ENCODE measurements at places on chromosomes 3 and 15.
A peak's percentile ranks its signal among the peaks of the same experiment; 100 is the strongest.

DNA sequence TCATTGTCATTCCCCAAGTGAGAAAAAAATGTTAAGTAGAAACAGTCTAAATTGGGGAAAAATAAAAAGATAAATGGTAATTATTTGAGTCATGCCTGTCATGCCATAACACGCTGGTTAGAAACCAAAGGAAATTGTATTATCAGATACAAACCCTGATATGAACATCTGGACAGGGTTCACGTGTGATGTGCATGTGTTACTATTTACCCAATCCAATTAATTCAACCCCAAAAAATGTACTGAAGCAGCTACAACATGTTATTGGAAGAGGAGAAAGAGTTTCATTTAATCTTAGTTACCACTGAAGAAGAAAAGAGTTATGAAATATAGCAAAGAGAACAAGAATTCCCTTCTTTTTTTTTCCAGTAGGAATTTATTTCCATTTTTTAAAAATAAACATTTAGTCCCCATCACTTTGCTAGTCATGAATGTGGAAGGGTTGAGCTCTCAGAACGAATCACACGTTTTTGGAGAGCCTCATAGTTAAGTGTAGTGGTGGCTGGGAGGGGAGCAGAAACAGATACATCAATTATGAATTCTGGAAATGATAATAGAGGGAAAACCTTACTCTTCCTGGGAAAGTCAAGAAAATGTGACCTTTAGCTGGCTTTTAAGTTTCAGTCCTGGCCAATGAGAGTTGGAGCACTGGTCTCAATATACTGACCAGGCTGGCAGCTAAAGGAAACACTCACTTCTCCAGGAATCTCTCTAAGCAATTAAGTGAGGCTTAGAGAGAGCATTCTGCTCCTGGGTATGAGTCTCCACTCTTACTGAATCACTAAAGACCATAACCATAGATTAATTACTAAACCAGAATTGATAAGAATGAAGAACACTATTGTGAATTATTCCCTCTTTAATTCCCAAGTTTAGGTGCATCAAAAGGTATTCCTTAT is 796.5 kb downstream of the GRM7 start:
- DNase-seq: no peak

GRCh38 chr3:120693439-120694171 is 11.6 kb upstream of the HGD start:
- DNase-seq: no peak

DNA sequence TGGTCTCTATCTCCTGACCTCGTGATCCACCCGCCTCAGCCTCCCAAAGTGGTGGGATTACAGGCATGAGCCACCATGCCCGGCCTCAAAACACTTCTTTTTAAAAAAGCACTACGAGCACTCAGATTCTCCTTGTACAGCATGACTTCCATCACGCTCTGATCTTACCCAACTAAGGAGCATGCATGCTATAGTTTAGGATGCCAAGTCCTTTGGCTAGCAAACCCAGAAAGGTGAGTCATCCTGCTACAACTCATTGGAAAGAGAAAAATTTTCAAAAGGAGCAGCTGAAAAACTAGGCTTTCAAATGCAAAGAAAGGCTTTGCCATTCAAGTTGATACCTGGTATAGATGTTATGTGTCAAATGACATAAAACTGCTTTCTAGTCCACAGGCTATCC is 70.3 kb upstream of the PRICKLE2 start:
- no peak for DNase-seq

- DNase-seq: peak; percentile 73
Measured at GRCh38 chr3:10702961-10703740, 112.9 kb upstream of the SLC6A11 start.

- peak; percentile 49 for DNase-seq
Measured at GRCh38 chr3:172836390-172836997, 86.0 kb downstream of the ECT2 start.

- DNase-seq: no peak
Measured at GRCh38 chr3:3951501-3951900, 152.3 kb downstream of the LRRN1 start.

DNA sequence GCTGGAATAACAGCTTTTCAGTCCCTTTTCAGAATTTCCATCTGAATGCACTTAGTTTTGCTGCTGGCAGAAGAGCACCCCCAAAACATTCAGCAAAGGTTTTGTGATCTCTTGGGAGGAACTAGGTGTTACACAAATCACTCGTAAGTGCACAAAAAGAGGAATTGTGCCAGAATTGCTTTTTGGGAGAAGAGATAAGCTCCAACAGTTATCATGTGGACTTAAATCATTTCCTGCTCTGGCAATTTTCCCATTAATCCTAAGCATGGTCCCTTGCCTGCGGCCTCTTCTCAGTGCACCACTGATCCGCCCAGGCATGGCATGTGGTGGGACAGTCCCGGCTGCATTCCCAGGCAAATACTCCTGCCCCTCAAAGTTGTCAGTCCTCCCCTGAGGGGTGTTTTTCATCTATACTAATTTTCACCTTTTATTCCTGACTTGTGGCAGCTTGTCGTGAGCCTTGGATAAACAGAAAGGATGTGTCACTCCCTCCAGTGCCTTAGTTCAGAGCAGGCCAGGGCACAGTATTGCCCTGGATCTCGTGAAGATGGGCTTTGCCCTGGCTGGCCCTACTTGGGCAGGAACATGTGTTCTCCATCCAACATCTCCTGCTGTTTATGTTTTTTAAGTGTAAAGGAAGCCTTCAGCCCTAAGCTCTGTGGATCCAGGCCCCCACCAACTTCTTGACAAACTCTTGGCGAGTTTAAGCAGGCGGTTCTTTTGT is 44.6 kb upstream of the VILL start:
- DNase-seq: no peak

DNA sequence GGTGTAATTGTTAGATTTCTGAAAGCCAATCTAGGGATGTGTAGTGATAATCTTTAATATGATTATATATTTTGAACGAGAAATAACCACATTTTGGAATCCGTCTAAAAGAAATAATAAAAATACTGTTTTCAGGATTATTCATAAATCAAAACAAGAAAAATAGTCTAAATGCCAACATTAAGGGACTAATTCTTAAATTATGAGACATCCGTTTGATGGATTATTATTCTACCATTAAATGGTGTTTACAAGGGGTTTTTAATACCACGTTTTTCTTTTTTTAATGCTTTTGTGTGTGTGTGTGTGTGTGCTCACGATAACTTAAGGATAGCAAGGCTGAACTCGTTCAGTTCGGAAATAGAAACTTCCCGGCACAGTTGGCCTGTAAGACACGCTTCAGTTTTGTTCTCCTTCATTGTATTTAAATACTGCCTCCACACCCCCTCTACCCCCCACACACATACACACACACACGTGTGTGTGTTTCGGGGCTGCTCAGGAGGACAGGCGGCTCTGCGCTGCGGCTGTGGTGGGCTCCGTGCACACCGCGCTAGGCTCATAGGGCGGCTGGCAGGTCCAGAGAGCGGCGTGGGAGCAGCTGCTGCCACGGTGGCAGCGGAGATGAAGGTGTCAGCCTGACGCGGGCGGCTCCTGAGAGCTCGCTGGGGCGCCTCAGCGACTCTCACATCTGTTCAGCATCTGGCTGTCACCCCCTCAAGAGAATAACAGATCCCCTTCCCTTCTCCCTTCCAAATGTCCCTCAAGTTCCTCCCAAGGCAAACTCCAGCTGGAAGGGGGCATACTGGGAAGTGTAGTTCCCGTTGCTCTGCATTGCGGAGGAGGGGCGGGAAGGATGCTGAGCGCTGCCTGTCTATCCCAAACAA is 23.0 kb upstream of the ANP32A start:
- DNase-seq: peak; percentile 45

DNA sequence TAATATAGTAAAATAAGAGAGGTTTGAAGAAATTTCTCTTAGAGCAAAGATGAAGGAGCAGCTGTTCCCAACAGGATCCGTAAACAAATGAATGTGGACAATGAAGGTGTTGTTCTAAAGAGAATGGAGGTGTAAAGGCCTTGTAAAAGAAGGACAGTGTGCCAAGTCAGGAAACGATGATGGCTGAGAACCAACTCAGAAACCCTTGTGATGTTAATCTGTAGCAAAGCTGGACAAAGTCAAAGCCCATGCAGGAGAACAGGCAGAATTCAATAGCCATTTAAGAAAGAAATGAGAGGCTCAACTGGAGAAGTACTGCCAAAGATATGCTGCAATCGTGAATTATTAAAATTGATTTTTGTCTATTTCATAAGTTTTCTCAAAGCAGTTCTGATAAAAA is 192.2 kb downstream of the MBNL1 start:
- no peak for DNase-seq

DNA sequence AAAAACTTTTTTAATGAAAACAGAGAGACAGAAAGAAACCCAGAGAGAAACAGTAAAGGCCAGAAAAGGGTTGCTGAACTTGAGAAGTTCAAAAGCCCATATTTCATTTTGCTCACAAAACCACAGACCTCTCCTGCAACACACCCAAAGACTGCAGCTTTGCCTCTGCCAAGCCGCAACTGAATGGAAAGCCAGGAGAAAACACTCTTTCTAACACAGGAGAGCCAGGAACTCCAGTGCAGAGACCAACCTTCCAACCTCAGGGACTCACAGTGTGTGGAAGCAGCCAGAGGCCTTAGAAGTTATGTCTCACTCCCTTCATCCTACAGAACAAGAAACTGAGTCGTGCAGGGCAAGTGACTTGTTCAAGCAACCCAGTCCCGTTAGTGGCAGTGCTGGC is 163.1 kb upstream of the HES1 start:
- no peak for DNase-seq

DNA sequence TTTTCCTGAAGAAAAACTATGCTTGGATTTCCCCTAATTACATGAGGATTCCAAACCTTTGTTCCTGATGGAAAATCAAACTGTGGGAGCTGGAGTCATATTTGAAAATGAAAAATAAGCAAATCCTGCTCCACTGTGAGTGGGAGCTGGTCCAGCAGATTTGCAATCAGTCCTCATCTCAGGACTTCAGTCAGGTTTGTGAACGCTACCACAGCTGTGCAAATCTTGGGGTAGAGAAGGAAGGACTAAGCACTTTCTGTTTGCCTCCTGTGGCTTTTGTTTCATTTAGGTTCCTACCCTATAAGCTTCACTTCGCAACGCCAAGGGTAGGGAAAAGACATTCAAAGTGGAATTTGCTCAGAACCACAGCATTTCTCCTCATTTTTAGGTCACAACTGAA is 238.2 kb downstream of the TUSC7 start:
- DNase-seq: no peak

DNA sequence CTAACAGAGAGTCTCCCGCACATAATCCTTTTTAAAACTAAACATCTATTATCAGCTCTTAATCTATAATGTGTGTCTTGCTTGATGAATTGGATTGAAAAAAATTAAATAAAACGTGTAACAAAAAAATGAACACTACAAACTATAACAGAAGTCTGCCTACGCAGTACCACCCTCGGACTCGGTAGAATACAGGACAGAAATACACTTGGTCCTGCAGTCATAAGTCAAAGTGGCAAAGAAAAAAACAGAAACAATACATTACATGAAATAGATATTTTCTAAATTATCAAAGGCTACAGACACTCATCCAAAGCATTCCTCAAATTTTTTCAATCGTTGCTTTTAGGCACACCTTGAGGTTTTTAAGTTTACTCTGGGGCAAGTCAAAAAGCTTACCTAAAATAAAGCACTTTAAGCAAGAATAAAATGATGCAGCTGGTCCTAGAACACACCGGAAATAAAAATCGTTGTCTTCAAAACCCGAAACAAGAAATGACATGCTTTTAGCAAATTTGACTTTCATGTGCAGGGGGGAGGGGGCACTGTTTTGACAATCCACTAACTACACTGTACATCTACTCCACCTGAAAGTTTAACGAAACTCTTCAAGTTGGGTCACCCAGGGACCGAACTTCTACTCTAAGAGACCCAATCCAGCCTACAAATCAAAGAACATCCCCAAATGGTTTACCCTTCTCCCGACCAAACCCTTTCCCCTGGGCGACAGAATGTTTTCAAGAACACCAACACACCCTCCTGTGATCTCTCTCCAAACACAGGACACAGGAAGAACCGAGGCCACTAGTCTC is 1.3 kb downstream of the ADAM10 start:
- DNase-seq: no peak

DNA sequence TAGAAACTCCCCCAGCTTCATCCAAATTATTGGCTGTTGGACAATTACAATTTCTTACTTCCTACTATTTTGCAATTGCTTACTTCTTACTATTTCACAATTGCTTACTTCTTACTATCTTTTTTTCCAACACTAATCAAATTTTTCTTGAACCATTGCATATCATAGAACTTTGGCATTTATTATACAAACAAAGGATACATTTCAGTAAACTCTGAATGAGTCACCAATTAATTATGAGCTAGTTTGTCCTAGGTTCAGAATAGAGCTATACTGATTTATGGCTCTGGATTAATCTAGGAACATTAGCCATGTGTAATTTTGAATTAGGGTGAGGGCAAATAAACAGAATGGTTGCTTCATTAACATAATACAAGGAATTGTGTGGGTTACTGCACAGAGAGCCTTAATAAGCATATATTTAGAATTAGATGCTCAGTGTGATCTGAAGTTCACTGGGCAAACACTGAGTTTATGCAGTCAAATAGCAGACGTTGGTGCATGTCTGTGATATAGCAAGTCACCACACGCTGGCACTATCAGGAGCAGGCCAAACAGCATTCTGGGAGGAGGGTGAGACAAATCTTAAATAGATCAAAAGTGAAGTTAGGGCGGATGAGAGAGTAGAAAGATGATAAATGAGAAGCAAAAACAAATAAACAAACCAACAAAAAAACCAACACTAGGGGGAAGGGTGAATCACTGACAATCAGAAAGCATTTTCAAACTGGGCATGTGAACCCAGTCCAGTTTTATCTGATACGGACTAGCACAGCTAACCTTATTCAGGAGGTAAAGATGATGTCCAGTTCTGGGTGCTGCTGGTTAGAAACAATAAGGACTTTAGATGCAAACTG is 21.5 kb downstream of the GABRR3 start:
- DNase-seq: no peak

DNA sequence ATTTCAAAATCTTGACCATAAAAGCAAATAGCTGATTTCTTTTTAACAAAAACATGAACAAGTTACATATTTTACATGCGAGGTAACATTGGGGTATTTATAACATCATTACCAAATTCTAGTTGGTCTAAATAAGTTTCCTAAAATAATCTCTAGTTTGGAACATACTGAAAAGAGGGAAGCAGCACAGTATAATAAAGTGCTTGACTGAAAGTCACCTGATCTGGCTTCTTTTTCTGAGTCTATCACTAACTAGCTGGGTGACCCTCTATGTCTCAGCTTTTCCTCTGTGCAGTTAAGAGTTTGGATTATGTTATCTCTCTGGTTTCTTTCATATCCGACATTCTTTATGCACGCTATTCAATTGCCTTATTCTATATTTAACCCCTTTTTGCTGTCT is 19.8 kb upstream of the CNTN4 start:
- no peak for DNase-seq

- DNase-seq: no peak
Measured at GRCh38 chr3:196985954-196986885, 17.6 kb upstream of the PIGZ start.

GRCh38 chr15:27587810-27588209 is 511.3 kb downstream of the OCA2 start:
- DNase-seq: peak; percentile 30

GRCh38 chr3:4746241-4746958 is 232.8 kb upstream of the BHLHE40 start:
- no peak for DNase-seq
